ENCODE measurements at places on chromosomes 5 and 9. TPM values are rescaled to one million over a fixed set of nuclear protein-coding genes. Genes with fewer than 3 reads are reported as not detected.
A peak's percentile ranks its signal among the peaks of the same experiment; 100 is the strongest.

DNA sequence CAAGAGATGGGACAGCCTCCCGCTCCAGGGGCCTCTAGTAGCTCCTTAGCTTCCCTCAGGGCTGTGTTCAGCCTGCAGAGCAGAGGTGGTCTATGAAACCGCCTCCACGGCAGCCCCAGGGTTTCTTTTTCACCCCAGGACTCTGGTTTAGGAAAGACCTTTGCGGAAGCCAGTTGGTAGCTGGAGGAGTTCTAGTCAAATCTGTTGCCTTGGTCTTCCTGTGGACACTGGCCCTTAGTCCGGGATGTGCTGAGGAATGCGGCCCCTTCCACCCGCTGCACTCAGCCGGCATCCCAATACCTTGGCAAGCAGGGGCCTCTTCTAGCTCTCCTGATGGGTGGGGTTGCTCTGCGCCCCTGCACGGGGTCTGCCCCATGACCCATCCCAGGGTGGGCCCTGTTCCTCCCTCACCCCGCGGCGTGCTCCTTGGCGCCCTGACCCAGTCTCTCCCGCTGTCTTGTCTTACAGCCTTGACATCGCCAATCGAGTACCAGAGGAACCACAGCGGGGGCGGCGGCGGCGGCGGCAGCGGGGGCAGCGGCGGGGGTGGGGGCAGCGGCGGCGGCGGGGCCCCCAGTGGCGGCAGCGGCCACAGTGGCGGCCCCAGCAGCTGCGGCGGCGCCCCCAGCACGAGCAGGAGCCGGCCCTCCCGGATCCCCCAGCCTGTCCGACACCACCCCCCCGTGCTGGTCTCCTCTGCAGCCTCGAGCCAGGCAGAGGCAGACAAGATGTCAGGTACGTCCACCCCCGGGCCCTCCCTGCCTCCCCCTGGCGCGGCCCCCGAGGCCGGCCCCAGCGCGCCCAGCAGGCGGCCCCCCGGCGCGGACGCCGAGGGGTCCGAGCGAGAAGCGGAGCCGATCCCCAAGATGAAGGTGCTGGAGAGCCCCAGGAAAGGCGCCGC, 94.3 kb upstream of the OTULINL start:
- DNase-seq, result no peak

Gene PCDHGB1
- 7.1 TPM for total RNA-seq

DNA sequence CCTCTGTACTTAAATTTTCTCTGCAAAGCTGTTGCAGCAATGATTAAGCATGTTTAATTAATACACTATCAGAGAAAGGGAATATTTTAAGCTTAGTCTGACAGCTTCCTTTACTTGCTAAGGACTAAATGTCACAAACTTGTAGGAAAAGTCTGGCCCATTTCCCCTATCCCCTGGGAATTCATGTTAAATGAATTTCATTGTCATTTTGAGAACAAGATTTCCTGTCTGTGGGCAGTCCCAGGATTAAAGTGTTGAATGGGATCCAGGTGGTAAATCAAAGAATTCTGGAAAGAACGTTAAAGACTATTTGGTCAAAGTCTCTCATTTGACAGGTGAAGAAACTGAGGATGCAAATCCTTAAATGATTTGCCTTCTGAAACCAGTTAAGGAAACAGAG, 214.8 kb downstream of the MPDZ start:
- no peak for DNase-seq

- no peak for DNase-seq
Measured at GRCh38 chr9:17063535-17064135, 71.2 kb upstream of the CNTLN start.

DNA sequence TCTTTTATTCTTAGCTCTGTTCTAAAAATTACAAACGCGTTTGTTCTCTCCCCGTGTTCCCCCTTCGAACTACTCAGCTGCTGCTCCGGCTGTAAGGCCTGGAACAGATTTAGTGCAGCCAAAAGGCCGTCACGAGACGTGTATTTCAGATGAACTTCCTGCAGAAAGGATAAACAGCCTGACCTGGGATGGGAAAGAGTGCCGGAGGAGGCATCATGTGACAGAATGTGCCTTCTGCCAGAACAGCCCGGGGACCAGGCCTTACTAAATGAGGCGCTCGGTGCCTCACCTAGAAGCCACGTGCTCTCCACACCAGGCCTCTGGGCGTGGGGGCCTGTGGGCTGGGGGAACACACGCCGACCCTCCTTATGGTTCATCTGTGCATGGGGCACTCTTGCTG, 94.7 kb downstream of the PPARGC1B start:
- DNase-seq, result peak; percentile 62

GRCh38 chr9:36217256-36217968, 26.7 kb downstream of the CLTA start:
- no peak for DNase-seq

DNA sequence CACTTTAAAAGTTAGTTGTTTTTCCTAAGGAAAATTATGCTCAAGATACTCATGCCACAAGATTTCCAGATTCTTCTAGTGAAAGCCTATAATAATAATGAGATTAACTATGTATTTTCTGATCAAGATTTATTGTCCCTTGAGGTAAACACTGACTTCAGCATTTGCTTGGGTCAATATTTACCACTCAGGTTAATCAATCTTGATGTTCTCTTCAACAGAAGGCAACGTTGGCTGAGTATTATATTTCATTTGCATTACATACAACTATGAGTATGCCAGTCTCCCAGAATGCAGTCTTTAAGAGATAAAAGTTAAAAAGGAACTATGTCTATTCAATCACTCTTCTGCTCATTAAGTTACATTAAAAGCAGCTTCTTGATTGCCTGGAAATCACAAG, 115.6 kb downstream of the GPR21 start:
- DNase-seq, result no peak

DNA sequence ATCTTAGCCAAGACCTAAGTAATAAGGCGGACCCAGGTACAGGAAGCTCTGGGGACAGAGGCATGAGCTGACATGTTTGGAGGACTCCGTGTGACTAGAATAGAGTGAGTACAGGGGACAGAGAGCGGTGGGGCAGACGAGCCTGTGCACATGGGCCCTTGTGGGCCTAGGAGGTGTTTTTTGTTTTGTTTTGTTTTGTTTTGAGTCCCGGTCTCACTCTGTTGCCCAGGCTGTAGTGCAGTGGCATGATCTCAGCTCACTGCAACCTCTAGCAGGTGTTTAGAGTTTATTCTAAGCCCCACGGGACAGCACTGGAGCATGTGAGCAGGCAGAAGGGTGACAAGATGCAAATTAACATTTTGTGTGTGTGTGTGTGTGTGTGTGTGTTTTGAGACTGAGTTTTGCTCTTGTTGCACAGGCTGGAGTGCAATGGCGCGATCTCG, 3.1 kb upstream of the EEIG1 start:
- DNase-seq, result no peak

GRCh38 chr5:73321757-73322436, 126.7 kb downstream of the FOXD1 start:
- no peak for DNase-seq

Gene PAXX
- 23.9 TPM for total RNA-seq

- DNase-seq, result peak; percentile 59
Measured at GRCh38 chr9:129102791-129103594, 7.6 kb downstream of the CRAT start.

Gene ACTBL2
- total RNA-seq, result not detected

Gene GADD45G
- total RNA-seq, result 54.0 TPM

- DNase-seq, result no peak
Measured at GRCh38 chr5:54889826-54890225, 95.6 kb downstream of the ESM1 start.

GRCh38 chr5:140862441-140863295, 6.1 kb upstream of the PCDHA11 start:
- no peak for DNase-seq

- peak; percentile 76 for DNase-seq
Measured at GRCh38 chr9:137316012-137316981, 14.2 kb upstream of the NRARP start.

Gene FAM221B
- total RNA-seq, result not detected

Gene CDH9
- not detected for total RNA-seq

DNA sequence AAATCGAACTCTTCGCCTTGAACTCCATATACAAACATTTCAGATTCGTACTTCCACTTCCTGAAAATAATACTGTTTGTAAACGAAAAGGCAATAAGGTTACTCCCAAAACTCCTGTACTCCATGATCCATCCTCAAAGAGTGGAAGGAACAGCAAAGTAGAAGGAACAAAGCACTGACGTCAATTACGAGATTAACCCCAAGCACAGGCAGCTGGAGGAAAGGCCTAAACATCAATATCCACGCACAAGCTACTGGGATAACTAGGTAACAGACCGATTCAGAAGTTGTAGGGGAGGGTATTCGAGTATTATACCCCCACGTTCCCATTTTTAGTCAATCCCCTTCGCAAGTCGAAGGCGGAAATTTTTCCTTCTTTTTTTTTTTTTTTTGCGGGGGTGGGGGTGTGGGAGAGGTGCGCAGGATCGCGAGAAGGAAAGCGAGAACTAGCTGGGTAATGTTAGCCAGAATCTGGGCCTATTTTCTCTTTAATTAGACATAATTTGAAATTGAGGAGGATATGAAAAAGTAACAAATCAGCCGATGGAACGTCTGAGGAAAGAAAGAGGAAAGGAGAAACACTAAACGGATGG, 909 bp downstream of the AFF4 start:
- DNase-seq, result no peak

Gene TMC1
- not detected for total RNA-seq

GRCh38 chr5:131462454-131462853, 172.6 kb downstream of the RAPGEF6 start:
- no peak for DNase-seq

DNA sequence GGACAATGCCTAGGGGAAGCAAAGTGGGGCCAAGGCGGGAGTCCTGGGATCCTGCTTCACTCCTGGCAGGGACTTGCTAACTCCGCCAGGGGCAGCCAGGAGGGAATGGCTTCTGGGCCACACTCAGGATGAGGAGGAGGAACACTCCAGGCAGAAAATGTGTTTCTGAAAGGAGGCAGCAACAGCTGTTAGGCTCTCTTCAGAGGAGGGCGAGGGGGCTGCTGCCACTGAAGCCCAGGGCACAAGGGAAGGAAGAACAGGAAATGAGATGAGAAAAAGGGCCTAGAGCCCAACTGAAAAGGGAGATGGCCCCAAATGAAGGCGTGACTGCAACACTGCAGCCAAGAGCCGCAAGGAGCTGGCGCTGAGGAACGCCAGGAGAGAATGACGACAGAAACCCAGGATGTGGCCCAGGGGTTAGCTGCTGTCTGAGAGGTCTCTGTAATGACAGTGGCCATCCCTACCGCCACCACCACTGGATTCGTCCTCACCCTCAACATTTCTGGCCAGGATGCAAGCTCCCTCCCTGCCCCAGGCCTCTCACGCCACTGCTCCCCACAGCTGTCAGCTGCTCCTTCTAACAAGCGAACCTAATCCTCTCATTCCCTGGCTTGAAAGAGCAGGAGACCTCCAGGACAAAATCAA, 15.8 kb downstream of the PSMB7 start:
- DNase-seq, result peak; percentile 60

GRCh38 chr5:133891390-133891789, 77.0 kb downstream of the C5orf15 start:
- DNase-seq, result no peak

GRCh38 chr5:9690751-9691150, 60.6 kb upstream of the TAS2R1 start:
- DNase-seq, result no peak

GRCh38 chr9:85647571-85647970, 94.2 kb downstream of the AGTPBP1 start:
- no peak for DNase-seq

- DNase-seq, result no peak
Measured at GRCh38 chr5:131997026-131997726, 14.3 kb downstream of the ACSL6 start.

- no peak for DNase-seq
Measured at GRCh38 chr9:91253488-91253887, 108.2 kb downstream of the AUH start.

All from left ventricle myocardium superior (tissue), 1 donor.